ENCODE measurements at places on chromosomes 4 and X. TPM values are rescaled to one million over a fixed set of nuclear protein-coding genes. Genes with fewer than 3 reads are reported as not detected.

IL2RG gene
- polyA plus RNA-seq = 0.12 TPM

NKX3-2 gene
- polyA plus RNA-seq = 0.38 TPM

PCDH18 gene
- not detected for polyA plus RNA-seq

COQ2 gene
- 19.5 TPM for polyA plus RNA-seq

MAB21L2 gene
- polyA plus RNA-seq = not detected

POU3F4 gene
- not detected for polyA plus RNA-seq

MAPK10 gene
- polyA plus RNA-seq = 1.1 TPM

COX7B gene
- 839 TPM for polyA plus RNA-seq

MSMO1 gene
- polyA plus RNA-seq = 21.3 TPM

METTL14 gene
- 19.8 TPM for polyA plus RNA-seq

CD40LG gene
- not detected for polyA plus RNA-seq

HS6ST2 gene
- polyA plus RNA-seq = 0.01 TPM

SRD5A3 gene
- polyA plus RNA-seq = 6.2 TPM

TMEM271 gene
- not detected for polyA plus RNA-seq

NAA11 gene
- not detected for polyA plus RNA-seq

MAMLD1 gene
- 2.5 TPM for polyA plus RNA-seq

UBQLN2 gene
- polyA plus RNA-seq = 19.8 TPM
